H4 (cell line): ENCODE measurements at places on chromosomes 7 and 10. TPM values are rescaled to one million over a fixed set of nuclear protein-coding genes. Genes with fewer than 3 reads are reported as not detected.

Gene PTPRN2
- total RNA-seq, result 0.97 TPM in 2 replicates

Gene GNGT1
- not detected in 2 replicates for total RNA-seq

Gene CNNM2
- total RNA-seq, result 3.4 and 4.1 TPM in 2 replicates

DNA sequence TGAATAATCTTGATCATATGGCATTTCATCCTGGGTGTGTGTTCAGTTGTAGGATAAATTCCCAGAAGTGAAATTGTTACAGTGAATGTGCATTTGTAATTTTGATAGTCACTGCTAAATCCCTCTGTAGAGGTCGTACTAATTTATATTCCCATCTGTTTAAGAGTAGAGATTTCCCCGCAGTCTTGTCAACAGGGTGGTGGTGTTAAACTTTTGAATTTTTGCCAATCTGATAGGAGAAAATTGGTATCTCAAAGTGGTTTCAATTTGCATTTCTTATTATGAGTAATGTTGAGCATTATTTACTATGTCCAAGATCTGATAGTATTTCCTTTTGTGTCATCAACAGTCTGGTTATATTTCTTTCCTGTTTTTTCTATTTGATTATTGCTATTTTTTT, 101.7 kb downstream of the AUTS2 start:
- DNase-seq, result no peak

DNA sequence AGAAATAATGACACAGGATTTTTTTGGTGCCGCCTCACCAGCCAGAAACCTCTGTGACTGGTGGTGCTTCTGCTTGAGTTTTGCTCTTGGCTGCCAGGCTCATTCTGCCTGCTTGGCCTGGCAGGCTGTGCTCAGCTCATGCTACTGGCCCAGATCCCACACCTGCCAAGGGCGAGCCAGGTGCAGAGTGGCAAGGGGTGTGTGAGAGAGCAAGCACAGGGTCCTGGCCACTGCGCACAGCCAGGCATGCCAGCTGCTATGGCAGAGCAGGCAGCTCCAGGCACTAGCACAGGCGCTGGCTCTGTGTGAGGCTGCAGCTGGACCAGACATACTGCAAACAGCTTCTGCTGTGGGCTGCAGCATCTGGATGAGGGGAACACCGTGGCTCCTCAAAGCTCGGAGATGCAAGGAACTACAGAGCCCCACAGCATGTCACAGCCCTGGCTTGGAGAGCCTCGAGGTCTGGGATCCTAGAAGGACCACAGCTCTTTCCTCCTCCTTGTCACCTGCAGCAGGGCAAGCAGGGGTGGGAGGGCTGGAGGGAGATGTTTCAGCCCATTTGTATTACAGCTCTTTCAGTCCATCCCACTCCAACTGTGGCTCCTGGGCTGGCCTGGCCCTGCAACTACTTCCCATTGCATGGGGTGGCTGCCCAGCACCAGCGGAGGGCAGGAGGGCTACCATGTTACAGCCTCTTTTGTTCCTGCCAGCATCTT, 313.4 kb upstream of the SEMA3C start:
- DNase-seq, result no peak

GRCh38 chr7:80247144-80247543, 112.5 kb downstream of the GNAI1 start:
- no peak for DNase-seq

GRCh38 chr7:159071260-159071659, 73.4 kb downstream of the VIPR2 start:
- DNase-seq, result no peak

DNA sequence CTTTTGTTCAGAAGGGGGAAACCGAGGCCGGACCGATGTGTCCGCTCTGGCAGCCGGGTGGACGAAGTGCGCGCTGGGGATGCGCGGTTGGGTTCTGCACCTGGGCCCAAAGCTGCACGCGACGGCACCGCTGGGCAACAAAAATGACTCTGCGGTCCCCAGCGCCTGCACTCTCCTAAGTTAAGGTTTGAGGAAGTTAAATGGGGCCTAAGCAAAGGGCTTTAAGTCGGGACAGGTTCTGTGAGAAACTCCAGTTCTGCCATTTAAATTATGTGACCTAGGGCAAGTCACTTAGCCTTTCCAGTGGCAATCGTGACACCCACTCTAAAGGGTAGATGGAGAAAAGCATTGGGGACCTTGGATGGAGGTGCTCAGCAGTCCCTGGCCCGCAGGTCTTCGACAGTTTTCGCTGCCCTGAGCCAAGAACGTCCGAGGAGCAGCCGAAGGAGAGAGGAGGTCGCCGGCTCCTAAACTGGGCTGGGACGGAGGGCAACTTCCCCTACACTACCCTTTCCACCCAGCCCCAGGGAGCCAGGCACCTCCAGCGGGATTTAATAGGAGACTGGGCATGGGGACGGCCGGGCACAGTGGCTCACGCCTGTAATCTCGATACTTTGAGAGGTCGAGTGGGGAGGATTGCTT, 534 bp upstream of the ACBD5 start:
- no peak for DNase-seq

DNA sequence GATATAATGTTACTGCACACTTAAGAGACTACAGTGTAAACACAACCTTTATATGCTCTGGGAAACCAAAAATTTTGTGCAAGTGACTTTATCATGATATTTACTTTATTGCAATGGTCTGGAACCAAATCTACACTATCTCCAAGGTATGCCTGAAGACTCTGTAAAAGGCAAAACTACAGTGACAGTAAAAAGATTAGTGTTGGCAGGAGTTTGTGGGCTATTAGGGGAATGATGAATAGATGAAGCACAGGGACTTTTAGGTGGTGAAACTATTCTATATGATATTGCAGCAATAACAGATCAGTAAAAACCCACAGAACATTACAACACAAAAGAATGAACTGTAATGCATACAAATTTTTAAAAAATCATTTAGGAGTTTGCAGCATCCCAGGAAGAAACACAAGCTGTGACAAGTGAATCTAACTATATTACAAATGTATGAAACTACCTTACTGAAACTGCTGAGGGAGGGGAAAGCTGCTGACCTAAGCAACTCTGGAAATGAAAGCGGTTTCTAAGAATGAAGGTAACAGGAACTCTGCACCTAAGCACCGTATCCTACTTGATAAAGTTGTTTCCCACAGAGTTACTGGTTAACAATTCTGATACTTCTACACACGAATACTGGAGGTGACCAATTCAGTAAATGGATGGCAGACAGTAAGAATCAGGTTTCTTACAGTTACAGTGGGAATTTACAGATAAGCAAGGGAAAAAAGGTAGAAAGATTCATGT, 82.6 kb downstream of the ATE1 start:
- DNase-seq, result no peak

DNA sequence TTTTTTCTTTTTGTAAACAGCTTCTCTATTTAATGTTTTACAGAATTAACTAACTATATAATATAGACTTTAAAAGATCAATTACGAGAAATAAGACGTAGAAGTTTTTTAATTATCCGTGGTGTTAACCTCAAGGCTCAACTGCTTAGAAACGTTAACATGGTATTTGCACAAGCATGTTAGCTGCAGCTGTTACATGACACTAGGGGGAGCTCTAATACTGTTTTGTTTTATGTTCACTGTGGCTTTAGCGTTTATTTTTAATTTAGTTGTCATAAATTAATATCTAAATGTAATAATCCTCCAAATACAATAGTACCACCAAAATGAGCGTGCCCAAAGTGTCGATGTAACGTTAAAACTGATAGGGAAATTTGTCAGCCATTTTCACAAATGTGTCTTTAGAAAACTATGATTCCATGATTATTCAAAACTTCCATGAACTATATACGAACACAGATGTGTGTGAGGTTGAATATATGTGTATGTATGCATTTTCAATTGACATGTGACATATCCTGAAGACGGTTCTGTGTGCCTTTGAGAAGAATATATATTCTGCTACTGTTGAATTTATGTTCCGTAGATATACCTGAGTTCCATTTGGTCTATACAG, 828.8 kb upstream of the MBL2 start:
- DNase-seq, result peak; percentile 14

DNA sequence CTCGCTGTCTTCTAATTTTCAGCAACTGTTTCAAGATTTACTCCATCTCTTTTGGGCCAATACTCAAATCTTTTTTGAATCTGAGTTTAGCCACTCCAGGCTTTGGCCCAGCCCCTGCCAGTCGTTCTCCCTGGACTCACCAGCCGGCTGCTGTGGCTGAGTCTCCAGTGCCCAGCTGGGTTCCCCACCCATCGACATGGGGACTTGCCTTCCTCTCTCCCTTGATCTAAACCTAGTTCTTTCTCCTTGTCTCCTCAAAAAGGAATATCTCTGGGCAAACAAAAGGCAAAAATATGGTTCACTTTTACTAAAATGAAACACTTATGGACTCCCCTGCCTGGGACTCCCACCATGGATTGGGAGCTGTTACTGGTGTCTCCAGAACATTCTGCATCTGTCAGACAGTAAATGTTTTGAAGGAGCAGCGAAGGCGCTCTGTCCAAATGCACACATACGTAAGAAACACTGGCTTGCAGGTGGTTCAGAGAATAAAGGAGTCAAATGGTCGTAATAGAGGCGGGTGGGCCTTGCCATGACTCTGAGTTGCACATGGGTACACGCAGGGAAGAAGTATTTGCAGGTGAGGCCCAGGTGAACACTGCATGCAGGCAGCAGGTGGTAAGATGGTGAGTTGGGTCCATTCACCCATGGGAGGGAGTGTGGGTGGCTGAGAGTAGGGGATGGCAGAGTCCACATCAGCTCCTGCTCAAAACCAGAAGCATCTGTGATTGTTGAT, 35.5 kb upstream of the HABP2 start:
- no peak for DNase-seq

GRCh38 chr7:100865372-100865911, 1.7 kb upstream of the TRIP6 start:
- DNase-seq, result peak; percentile 92

- DNase-seq, result no peak
Measured at GRCh38 chr7:28123752-28124151, 56.8 kb downstream of the JAZF1 start.

- no peak for DNase-seq
Measured at GRCh38 chr10:32073659-32074058, 17.4 kb upstream of the KIF5B start.

DNA sequence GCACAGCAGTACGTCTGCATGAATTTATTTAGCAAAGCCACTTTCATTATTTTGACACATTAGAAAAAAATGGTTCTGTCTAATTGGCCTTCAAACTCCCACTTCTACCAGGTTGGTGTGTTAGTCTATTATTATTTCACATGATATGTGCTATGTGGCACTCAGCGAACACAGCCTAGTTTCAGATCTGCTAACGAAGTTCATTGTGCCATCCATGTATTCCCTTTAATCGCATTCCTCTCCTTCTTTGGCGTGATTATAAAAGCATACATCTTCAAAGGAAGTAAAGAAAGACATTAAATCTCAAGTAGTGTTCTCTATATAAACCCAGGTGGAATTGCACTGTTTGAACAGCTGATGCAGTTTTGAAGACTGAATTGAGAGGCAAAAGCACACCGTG, 96.4 kb upstream of the CACNA2D1 start:
- no peak for DNase-seq

- no peak for DNase-seq
Measured at GRCh38 chr10:17475661-17476060, 21.3 kb upstream of the ST8SIA6 start.

GRCh38 chr10:73096041-73096448, 621 bp downstream of the P4HA1 start:
- peak; percentile 35 for DNase-seq

- DNase-seq, result no peak
Measured at GRCh38 chr10:26741368-26741767, 43.9 kb downstream of the PDSS1 start.

- DNase-seq, result no peak
Measured at GRCh38 chr7:96069401-96069800, 252.5 kb downstream of the SLC25A13 start.

DNA sequence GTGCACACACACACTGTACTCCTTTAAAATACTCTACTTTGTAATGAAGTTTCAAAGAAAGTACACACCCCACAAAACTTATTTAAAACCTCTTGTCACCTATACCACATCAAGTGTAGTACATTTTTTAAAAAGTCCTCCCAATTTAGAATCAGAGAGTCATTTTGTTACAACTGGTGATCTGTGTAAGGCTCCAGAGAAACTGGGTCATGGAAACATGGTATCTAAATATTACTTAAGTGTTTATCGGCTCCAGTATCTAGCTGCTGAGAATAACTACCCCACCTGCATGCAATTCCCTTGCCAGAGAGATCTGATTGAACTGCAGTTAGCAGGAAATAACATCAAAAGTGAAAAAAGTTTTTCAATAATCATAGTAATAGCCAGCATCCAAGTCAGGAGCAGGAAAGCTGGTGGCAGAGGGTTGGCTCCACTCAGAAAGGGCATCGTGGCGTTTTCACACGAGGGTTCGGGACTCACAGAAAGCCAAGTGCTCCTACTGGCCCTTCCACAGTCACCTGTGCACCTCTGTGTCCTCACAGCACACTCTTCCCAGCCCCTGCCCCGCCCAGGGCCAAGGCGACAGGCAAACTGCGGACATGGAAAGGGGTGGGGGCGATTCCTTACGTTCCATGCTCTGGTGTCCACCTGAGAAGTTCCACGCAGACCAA, 6.5 kb downstream of the RGS10 start:
- no peak for DNase-seq

GRCh38 chr7:28638914-28639313, 226.6 kb downstream of the CREB5 start:
- no peak for DNase-seq

GRCh38 chr7:86745013-86745745, 101.5 kb downstream of the GRM3 start:
- no peak for DNase-seq

GRCh38 chr10:3901370-3901769, 116.4 kb upstream of the KLF6 start:
- no peak for DNase-seq

DNA sequence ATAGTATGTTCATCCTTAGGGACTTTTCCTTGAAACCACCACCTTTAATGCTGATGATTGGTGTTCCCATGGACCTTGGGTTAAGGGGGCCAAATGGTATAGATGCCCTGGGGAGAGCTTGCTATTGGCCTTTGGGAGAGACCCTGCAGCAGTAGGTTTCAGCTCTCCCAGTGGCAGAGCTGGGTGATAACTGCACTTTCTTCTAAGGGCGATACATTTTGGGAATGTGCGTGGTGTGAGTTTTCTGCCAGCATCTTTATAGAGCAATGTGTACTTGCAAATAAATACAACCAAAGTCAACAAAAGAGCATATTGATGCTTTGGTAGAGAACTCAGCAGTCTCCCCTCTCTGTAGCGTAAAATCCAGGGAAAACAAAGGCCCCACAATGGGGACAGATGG, 404.1 kb downstream of the PAXIP1 start:
- DNase-seq, result no peak

- DNase-seq, result no peak
Measured at GRCh38 chr7:49255054-49255453, 330.7 kb downstream of the CDC14C start.

- DNase-seq, result no peak
Measured at GRCh38 chr10:110546499-110547110, 20.9 kb upstream of the SMC3 start.
